Immature natural killer cell (primary cell): ENCODE measurements at places on chromosomes 13 and 19. TPM values are rescaled to one million over a fixed set of nuclear protein-coding genes. Genes with fewer than 3 reads are reported as not detected.

Gene SLC6A16
- 9.0 TPM for polyA plus RNA-seq

Gene GNA15
- 0.25 TPM for polyA plus RNA-seq

Gene PRSS57
- polyA plus RNA-seq: 41.4 TPM

DNA sequence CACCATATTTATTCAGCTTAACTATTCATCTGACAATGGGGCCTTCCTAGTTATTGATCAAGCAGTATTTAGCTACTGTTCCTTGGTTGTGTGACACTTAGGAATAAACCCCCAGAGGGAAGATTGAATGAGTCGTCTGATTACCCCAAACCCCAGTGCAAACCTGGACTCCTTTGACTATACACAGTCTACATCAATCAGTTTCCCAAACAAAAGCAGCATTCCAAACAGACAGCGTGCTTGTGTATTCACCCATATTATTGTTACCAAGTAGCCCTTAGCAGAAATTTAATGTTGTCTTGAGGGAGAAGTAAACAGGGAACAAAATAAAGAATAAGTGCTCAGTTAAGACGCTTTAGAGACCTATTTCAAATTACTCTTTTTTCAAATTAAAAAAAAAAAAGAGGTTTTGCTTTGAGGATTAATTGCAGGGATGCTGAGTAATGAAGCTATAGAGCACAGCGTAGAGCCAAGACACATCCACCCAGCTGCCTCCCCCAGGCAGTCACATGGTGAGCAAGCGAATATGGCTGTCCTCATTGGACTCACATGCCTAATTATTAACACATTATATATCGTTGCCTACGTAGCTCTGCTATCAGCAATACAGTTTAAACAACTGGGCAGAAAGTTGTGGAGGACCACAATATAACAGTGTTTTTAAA lies 14.7 kb upstream of the B3GLCT start:
- no peaks in the 10 kb centered on the region for H3K27me3 ChIP-seq
- H3K4me3 ChIP-seq: no peak overlapping the region
- no peak overlapping the region for H3K27ac ChIP-seq
- no peaks in the 10 kb centered on the region for H3K4me1 ChIP-seq
- DNase-seq: no peak

DNA sequence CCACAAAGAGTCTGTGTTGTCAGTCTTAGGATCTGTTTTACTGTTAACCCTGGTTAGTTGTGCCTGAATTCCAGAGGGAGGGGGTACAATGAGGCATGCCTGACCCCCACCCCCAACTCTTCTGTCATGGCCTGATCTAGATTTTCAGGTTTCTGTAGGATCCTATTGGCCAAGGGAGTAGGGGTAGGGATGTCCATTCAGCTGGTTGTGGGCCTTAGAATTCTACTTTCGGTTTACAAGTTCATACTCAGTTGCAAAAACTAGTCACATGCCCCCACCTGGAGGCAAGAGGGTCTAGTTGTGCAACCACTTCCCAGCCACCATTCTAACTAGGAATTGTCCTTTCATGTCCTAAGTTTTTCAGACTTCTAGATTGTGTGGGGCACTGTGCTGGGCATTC lies 94.3 kb upstream of the MBNL2 start:
- H3K27ac ChIP-seq: no peak overlapping the region
- H3K36me3 ChIP-seq: no peaks in the 10 kb centered on the region
- no peaks in the 10 kb centered on the region for H3K4me1 ChIP-seq

GRCh38 chr13:44232774-44233173 lies 140.8 kb upstream of the SERP2 start:
- H3K4me3 ChIP-seq: no peak overlapping the region
- no peaks in the 10 kb centered on the region for H3K36me3 ChIP-seq
- no peak overlapping the region for H3K27ac ChIP-seq

- no peak overlapping the region for H3K27ac ChIP-seq
- no peak for DNase-seq
- peaks cover 3% of the 10 kb centered on the region for H3K27me3 ChIP-seq
Measured at GRCh38 chr13:98783856-98784478, 31.5 kb upstream of the SLC15A1 start.

DNA sequence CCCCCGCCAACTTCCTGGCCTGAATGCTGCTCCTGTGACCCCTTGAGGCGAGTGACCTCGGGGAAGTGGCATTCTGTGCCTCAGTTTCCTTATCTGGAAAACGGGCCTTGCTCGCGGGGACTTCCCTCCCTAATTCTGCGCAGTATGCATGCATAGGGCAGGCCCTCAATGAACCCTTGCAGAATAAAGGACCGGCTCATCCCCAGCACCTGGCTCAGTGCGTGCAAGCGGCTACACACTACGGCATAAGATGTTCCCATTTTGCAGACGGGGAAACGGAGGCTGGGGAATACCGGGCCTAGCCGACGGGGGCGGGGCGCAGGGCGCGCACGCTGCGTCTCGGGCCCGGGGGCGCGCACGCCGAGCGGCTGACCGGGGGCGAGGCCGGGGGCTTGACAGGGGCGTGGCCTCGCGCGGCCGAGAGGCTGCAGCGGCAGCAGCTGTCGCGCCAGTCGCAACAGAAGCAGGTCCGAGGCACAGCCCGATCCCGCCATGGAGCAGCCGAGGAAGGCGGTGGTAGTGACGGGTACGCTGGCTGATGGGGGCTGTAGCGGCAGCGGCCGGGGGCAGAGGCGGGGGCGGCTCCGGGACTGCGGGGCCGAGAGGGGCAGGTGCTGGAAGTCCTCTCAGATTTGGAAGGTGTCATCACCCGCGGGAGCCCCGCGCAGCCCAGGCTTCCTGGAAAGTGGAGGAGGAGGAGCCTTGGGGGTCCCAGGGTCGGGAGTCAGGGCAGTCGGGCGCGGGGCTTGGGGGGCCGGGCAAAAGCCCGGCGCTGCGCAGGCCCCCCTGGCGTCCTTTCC lies at the start of gene PGPEP1:
Gene PGPEP1, plus strand, starts transcription at position 409 of the 800 bp plus-strand sequence. Its CDS starts 84 bp downstream, at position 493.
- H3K36me3 ChIP-seq: peaks cover 5% of the 10 kb centered on the region
- peak; percentile 67 for DNase-seq
- H3K4me1 ChIP-seq: peaks cover 25% of the 10 kb centered on the region
- H3K27me3 ChIP-seq: peaks cover 2% of the 10 kb centered on the region

GRCh38 chr19:28394725-28395124 lies 818.2 kb downstream of the UQCRFS1 start:
- peaks cover 10% of the 10 kb centered on the region for H3K36me3 ChIP-seq
- peaks cover 2% of the 10 kb centered on the region for H3K27me3 ChIP-seq
- no peak for DNase-seq
- H3K4me1 ChIP-seq: peaks cover 13% of the 10 kb centered on the region
- H3K4me3 ChIP-seq: no peak overlapping the region
